ENCODE measurements at places on chromosomes 6 and 20.

GRCh38 chr6:54377776-54378175, 69.5 kb downstream of the TINAG start:
- DNase-seq: no peak

DNA sequence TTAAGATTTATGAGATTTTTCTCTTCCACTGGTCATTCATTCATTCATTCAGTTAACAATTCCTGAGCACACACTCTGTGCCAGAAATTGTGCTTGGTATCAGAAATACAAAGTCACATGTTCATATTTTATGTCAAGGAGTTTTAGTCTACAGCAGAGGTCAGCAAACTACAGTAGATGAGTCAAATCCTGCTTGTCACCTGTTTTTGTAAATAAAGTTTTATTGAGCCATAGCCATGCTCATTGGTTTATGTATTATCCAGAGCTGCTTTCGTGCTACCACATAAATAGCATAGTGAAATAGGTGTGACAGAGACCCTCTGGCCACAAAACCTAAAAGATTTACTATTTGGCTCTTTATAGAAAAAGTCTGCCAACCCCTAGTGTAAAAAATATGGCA, 46.8 kb downstream of the THEMIS start:
- no peak for DNase-seq

DNA sequence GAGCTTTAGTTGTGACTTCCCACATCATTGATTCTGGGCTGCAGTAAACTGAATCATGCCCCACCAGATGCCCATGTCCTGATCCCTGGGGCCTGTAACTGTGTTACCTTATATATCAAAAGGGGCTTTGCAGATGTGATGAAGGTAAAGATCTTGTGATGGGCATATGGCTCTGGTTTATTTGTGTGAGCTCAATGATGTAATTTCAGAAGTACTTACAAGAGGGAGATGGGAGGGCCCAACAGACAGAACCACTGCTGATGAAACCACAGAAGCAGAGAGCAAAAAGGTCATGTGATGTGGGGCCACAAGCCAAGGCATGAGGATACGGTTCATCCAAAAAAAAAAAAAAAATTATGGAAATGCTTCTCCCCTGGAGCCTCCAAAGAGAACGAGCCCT, 118.7 kb downstream of the TOX2 start:
- no peak for DNase-seq

DNA sequence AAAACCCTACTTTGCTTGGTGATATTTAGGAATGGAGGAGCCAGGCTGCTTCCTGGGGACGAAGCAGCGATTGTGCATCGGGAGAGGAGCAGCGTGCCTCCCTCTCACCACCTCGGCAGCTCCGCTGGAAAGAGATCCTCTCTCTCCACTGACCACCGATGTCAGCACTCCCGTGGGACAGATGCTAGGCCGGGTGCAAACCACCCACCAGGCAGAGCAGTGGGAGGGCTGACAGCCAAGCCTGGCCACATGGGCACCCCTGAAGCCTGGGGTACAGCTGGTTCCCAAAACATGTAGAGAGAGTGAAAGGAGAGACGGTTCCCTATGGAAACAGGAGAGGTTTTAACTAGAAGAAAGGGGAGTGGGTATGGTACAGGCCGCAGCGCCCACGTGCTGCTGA, 220.0 kb downstream of the ANKRD60 start:
- DNase-seq: no peak

DNA sequence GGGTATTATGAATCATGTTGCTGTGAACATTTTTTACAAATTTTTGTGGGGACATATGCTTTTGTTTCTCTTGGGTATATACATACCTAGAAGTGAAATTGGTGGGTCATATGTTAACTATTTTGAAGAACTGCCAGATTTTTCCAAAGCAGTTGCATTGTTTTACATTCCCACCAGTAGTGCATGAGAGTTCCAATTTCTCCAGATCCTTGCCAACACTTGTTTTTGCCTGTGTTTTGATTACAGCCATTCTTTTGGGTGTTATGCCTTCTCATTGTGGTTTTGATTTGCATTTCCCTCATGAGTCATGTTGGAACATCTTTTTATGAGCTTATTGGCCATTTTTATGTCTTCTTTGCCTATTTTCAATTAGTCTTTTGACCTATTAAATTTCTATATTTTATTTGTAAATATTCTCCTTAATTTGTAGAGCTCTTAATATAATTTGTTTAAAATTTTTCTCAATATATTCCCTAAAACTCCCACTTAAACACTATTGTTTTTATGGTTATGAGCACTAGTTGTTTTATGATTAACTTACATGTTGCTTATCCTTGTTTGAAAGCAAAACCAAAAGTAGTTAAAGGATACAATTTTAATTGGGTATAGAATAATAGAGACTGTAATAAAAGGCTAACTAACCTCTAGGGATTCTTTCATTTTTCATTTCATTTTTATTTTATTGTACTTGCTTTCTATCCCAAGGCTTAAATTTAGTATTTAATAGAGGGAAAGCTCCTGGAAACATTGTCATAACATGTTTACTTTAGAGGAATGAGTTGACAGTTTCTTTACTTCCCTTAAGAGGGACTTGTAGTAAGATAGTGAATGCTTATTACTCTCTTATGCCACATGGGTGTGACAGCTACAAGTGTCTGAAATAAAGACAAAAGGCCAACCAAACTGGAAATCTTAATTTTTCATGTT, 5.5 kb downstream of the UBR2 start:
- peak; percentile 76 for DNase-seq

GRCh38 chr6:140069576-140069975, 695.1 kb upstream of the CITED2 start:
- no peak for DNase-seq

DNA sequence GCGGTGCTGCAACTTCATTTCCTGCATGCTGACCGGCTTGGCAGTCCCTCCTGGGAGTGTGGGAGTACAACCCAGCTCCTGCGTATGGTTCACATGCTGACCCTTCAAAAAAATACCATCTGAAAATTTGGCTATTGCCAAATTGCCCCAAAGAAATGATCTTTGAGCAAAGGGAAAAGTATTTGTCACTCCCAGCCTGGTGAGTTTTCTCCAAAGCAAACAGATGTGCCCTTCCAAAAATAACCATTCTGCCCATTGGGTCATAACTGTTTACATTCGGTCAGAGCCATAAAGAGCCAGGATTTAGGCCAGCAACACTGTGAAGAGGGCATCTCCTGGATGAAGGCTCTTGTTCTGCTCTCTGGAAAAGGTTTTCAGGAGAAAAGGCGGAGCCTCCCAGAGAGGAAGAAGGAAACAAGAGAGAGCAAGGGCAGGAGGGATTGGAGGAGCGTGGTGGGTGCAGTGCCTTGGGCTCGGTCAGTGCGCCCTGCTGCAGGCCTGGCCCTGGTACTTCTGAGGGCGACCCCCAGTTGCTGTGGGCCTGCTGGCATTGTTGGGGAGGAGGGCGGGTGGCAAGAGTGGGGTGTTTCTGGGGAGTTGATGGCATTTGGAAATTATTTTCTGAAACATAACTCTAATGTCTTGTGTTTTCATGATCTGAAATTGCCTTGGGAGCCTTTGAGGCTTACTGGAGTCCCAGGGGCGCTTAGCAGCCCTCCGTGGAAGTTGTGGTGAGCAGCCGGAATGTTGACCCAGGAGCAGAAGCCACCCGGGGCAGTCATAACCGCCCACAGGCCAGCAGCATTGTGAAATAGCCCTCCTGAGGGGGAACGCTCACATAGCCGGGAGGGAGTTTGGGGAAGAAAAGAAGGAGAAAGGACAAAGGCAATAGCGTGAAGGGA, 248.4 kb downstream of the MYLK4 start:
- DNase-seq: no peak

- no peak for DNase-seq
Observed at GRCh38 chr20:39651645-39652325, 689.6 kb downstream of the DHX35 start.

DNA sequence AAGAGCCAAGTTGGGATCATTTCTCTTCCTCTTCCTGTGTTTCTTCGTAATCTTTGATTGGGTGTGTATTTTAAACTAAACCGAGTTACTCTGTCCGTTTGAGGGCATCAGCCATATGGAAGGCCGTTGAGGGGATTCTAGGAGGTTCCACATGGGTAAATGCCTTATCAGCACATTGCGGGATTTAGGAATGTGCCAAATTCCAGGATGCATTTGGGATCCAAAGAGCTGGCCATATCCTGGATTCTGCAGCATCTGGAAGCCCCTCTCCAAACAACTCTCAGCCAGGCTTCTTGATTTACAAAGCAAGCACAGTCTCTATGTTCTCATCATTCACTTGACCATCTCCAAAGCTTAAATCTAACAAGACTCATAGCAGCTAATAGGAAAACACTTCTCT, 67.6 kb upstream of the RIN2 start:
- DNase-seq: no peak

GRCh38 chr6:157260735-157261410, 62.4 kb downstream of the TMEM242 start:
- DNase-seq: no peak

DNA sequence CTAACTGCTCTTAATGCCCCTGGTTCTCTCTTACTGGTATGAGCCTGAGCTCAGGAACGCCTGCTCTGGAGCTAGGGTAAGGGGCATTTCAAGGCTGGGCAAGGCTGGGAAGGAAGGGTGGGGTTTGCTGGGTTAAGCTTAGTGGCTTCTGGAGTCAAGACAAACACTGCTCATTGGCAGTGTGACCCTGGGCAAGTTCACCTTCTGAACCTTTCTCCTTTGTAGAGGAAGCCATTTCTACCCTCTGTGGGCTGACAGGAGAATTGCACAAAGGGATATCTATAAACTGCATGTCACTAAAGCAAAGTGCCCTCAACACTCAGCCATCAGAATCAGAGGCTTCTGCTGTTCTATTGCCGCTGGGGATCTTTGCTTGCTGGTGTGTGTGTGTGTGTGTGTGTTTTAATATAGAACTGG, 20.3 kb upstream of the LRRN4 start:
- DNase-seq: peak; percentile 24

GRCh38 chr6:13391537-13391936, 63.2 kb upstream of the TBC1D7 start:
- DNase-seq: no peak

DNA sequence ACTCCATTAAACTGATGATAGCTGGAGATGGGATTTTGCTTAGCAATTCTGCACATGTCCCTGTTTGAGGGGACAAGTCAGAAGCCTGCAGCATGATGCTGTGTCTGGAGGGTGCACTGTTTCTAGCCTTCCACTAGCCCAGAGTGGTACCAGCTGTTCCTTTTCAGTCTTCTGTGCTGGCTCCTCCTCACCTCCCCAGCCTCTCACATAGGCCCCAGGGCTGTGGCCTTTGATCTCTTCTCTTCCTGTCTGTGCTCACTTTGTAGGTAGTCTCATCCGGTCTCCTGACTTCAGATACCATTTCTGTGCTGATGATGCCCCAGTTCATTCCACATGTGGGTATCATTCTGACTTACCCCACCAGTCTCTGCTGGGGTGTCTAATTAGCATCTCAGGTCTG, 126.3 kb downstream of the HIVEP1 start:
- DNase-seq: no peak

DNA sequence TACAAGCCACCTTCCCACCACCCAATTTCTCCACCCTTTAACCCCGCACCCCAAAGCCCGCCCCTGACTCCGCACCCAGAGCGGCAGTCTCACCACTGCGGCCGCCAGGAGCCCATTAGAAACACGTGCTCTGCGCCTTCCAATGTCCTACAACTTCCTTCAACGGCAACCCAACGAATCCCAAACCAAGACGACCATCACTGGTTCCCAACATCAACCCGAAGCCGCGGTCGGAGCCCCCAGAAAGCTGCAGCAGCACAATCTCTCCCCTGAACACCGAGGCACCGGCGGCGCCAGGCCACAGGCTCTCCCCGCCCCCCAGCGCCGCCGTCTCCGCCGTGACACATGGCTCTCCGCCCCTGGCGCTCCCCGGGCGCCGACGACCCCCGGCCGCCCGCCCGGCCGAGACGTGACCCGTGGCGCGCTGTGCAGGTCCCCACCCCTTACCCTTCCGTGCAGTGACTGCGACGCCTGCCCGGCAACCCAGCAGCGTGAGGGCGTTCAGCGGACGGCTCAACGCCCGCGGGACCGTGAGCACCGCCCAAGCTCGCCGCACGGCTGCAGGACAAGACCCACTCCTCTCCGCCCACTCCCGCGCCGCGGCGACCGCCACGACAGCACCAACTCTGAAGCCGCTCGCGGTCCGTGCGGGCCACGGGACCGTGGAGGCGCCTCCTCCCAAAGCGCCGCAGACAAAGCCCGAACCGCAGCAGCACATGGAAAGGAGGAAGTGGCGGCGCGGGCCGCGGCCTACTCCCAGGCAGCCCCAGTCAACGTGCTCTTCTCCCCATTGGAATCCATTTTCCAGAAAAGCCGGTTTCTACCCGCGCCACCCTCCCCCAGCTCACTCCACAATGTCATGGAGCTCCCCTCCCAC, 551 bp downstream of the SYNCRIP start:
- DNase-seq: no peak

DNA sequence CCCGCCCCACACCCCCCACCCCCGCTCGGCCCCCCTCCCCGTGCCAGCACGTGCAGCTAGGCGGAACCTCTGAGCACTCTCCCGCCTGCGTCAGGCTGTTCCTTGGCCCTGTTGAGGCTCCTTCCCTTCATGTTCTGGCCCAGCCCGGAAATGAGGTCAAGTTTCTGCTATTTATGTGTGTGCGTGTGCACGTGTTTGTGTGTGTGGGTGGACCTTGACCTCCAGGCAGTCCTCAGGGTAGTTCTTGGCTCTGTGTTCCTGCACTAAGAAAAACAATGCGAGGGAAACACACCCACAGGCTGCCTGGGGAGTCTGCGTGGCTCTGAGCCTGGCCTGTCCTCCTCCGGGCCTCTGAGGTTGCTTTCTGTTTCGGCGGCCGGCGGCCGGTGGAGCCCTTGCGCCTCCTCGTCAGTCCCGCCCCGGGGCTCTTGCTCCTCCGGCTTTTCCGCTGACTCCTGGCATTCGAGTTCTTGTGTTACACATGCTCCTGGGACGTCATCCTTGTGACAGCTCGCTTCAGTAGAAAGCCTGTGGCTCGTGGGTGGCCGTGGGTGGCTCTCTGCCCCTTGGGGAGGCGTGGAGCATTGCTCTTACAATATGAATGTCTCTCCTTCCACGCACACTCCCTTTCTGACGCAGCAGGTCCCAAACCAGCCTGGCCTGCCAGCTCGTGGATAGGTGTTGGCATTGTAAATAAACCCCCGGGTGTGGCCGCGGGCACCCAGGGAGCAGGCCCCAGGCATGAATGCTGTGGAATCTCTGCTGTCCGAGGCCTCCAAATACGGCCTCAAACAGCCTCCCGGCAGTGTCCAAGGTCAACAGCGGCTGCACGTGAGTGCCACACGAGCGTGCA, 10.0 kb downstream of the SLCO4A1 start:
- peak; percentile 94 for DNase-seq

DNA sequence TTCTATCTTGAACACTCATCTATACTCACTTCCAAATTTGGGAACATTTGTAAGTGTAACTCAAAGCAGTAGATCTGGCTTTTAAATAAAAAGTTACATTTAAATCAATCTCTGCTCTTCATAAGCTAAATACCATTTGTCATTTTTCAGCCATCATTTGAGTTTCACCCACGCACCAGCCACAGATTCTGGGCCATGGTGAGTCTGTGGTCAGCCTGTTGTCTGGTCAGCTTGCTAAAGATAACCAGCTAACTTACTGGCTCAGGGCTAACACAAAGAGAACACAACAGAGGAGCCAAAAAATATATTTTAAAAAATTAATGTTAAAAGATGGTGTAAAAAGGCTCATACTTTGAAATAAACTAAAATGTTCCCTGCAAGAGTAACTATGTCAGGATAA, 181.3 kb downstream of the KIF6 start:
- no peak for DNase-seq

Data from A172 (cell line).